ENCODE measurements at places on chromosomes 12 and 14.
A peak's percentile ranks its signal among the peaks of the same experiment; 100 is the strongest.

DNA sequence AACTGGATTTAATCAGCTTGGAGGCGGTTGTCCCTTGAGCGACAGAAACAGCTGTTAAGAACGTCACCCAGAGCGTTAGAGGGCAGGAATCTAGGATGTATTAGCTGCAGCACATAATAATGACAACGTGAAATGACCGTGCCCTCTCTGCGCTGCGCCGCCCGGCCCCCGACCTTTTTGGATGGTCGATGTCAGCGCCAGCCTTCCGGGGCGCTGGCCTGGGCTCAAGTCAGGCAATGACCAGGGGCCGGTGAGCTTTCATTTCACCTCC is 427 bp upstream of the TMEM120B start:
- DNase-seq, result no peak

- no peak for DNase-seq
Measured at GRCh38 chr14:50928002-50928635, 16.2 kb downstream of the PYGL start.

DNA sequence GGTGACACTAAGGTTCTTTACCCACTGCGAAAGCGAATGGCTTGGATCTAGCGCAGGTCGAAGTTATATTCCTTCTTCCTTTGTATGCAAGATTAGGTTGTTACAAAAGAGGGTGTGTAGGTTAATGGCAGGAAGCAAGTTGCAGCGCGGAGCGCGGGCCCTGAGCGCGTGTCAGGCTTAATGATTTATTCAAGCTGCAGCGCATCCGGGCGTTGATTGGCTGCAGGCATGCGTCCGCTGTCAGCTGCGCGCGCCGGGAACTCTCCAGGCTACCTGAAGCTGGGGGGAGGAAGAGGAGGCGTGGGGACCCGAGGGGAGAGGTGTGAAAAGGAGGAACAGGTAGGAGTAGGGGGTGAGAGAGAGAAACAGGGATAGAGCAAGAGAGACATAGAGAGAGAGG is 7.4 kb downstream of the ASCL1 start:
- no peak for DNase-seq

- DNase-seq, result no peak
Measured at GRCh38 chr12:10243818-10244520, 31.3 kb downstream of the GABARAPL1 start.

- DNase-seq, result no peak
Measured at GRCh38 chr14:52351233-52352060, 37.3 kb downstream of the PTGER2 start.

DNA sequence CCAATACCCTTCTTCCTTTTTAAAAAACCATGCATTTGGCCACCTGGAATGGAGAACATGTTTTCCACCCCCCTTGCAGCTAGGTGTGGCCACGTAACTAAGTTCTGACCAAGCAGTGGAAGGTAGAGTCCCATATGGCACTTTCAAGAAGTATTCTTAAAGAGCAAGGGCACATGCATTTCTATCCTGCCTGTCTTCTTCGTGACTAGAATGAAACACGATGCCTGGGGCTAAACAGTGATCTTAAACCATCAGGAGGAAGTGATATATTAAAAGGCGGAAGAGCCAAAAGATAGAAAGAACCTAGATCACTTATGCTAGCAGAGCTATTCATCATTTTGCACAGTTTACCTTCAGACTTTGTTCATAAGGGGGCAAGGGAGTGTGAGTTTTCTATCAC is 16.0 kb upstream of the DDX11 start:
- DNase-seq, result no peak

GRCh38 chr12:49585477-49586459 is 17.8 kb upstream of the MCRS1 start:
- no peak for DNase-seq

GRCh38 chr12:1726753-1727152 is 35.9 kb downstream of the ADIPOR2 start:
- DNase-seq, result no peak

DNA sequence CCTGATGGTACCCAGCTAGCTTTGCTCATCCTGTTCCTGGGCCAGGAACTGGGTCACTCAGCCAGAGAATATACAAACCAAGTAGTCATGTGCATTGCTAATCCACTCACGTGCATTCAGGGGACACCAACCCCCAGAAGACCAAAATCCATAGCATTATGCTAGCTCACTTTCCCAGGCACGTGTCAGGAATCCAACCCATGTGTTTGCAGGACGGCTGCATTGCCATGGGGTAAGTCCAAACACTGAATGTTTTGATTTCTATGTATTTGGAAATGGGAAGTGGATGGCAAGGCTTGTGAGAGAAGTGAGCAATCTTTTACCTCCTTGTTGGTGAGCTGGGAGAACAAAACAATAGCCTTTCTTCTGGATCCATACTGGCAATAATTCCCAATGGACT is 87.1 kb upstream of the FOXN3 start:
- no peak for DNase-seq

- no peak for DNase-seq
Measured at GRCh38 chr12:119283310-119283709, 51.2 kb upstream of the CCDC60 start.

DNA sequence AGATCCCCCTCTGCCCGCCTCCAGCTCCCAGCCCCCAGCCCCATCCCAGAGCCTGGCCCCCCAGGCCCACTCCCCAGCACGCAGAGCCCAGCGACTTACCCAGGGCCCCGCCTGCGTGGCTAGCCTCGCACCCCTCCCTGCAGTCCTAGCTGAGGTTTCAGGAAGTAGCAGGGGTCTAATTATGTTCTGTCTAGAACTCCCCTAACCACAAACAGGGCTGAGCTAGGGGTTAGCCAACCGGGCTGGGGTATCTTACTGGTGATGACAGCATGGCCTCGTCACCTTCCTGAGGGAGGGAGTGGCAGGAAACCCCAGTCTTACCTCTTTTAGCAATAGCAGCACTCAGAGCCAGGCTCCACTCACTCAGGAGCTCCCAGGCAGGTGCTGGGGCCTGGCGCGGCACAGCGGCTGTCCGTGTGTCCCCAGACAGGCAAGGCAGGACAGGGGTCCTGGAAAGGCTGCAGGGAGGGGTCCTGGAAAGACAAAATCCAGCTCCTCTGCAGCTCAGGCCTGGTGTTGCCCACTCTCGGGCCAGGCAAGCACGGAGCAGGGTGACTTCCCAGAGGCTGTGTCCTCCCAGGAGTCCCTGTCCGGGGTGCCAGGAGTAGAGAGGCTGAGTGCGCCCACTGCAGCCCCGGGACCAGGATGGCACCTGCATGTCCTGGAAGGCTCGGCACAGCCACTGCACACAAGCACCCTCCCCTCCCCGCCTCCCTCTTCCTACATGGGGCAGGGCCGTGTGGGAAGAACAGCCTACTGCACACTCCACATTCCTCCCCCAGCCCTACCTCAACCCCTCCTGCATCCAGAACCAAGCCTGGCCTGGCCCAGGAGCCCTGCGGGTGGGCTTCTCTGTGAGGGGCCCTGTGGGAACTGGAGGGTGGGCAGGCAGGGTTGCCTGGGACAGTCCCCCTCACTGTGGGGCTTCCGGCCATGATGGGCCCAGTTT is at the start of gene GPR132:
GPR132 (minus strand) TSS at position 151 of the 949 bp plus-strand sequence. CDS start 10,010 bp downstream, outside the sequence.
- DNase-seq, result peak; percentile 79

DNA sequence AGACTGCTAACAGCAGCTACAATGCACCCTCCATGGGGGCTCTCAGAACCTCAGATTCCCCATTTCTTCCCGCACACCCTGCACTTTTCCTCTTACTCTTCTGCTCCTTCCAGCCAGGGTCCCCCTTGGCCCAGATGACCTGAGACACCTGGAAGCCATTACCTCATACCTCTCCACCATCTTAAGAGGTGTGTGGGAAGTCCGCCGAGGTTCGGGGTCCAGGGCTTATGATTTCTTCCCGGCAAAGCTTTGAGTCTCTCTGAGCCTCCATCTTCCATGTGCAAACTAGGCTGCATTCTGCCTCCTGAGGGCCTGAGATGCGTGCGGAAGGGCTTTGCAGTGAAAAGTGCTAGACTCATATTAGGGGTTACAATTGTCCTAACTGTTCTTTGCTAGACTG is 5.3 kb downstream of the GSC start:
- no peak for DNase-seq

- DNase-seq, result no peak
Measured at GRCh38 chr12:105854071-105854470, 284.7 kb downstream of the NUAK1 start.

GRCh38 chr12:9992296-9992695 is 6.6 kb downstream of the CLEC1B start:
- no peak for DNase-seq

- DNase-seq, result no peak
Measured at GRCh38 chr12:90028635-90029051, 320.0 kb upstream of the ATP2B1 start.

DNA sequence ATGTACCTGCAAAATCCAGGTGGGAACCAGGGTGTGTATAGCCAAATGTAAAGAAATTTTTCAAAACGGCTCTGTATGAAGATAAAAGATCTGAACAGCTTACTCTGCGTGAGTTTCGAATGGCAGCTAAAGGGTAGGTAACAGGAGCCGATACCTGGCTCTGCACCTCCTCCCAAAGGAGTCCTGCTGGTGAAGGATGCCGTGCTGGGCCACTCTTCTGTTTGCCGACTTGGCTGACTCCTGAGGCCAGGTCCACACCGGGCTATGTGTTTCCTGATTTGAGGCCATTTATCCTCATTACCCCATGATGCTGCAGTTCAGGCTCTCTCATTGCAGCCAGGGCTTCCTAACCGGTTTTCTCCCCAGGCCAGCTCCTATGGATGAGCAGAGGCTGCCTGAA is 244.6 kb downstream of the SLC41A2 start:
- DNase-seq, result no peak

DNA sequence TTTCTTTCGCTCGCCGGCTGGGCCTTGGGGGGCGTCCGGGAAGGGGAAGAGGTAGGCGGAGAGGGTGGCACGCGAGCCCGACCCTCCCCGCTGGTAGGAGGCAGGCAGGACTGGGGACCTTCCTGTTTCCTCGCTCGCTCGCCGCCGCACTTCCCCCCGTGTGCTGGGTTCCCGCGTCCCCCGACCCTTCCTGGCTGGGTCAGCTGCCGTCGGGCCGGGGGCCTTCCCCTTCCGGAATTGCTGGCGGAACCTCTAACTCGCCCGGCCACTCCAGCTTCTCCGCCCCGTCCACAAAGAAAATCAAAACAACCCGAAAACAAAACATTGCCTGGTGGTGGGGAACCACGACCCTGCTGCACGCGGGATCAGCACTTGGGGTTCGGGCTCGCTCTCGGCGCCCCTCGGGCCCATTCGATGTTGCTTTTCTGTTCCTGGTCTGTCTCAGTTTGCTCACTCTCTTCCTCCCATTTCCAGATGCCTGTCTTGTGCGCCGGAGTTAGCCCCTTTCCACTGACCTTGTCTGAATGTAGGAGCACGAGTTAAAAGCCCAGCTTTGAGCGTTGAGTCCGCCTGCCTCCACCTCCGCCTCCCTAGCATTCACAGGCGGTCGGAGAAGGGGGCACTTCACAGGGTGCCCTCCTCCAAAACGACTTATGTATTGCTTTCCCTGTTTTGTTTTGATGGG is 581 bp downstream of the PAPOLA start:
- DNase-seq, result no peak

DNA sequence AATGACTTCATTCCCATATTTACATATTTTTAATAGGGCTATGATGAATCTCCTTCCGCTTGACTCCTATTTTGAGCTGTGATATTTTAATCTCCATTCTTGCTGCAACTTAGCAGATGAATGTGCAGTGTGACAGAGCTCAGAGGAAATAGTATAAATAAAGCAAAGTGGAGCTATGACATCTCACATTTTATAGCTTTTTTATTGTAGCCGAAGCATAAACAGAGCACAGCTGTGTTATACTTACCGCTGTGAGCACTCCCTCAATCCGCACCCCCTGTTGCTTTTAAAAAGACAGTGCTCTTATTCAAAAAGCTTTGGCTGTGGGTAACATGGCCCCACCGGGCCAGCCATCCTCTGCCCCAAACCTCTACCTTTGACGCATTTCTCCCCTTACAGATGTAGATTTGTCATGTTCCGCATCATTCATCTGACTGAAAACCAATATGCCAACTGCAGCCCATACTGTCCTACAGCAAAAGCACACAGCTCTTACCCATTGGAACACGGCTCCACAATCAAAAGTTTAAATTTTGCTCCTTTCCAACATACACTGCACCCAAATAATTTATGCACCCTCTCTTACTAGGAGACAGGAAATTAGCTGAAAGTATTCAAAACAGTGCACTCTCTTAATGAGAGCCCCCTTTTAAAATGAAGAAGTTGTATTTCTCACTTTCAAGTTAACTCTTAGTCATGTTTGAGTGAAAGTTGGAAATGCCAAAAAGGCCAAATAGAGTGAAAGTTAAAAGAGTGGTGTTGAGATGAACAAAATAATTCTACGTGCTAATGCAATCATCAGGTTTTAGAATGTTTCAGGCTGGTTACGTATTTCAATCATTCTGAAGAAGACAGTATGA is 429.3 kb upstream of the SOX5 start:
- DNase-seq, result no peak

- no peak for DNase-seq
Measured at GRCh38 chr12:122079532-122080081, 1.1 kb downstream of the MLXIP start.

GRCh38 chr12:11941606-11942337 is 129.0 kb upstream of the BCL2L14 start:
- DNase-seq, result no peak

GRCh38 chr14:103132381-103133209 is 9.3 kb downstream of the TNFAIP2 start:
- DNase-seq, result no peak

All from stimulated activated CD4-positive, alpha-beta T cell treated with anti-CD3 and anti-CD28 coated beads, Interleukin-15, amount 100 ng/mL, for 1 hour (primary cell).